ENCODE measurements at places on chromosomes 3 and 15.

GRCh38 chr3:184805351-184806038 is 6.5 kb upstream of the VPS8 start:
- DNase-seq = no peak

DNA sequence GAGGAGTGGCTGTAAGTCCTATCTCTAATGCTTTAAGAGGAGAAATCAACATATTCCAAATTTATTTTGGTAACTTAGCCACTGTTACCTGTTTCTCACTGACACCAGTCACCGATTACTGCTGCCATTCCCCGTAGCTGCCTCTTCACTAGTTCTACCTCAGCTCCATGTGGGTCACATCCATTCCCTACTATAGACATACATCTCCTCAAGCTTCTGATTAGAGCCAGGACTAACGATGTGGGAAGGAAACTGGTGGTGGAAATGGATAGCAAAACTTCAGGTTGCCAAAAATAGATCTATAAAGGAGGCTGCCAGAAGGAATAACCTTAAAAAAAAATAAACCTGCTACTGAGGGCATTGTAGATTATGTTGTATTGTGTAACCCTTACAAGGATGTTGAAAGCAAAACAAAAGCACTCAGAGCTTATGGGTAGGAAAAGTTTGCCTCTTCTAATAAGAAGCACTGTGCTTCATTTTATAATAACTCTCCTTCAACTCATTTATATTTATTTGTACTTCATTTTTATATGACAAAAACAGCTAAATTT is 56.0 kb downstream of the KAT2B start:
- DNase-seq = no peak

DNA sequence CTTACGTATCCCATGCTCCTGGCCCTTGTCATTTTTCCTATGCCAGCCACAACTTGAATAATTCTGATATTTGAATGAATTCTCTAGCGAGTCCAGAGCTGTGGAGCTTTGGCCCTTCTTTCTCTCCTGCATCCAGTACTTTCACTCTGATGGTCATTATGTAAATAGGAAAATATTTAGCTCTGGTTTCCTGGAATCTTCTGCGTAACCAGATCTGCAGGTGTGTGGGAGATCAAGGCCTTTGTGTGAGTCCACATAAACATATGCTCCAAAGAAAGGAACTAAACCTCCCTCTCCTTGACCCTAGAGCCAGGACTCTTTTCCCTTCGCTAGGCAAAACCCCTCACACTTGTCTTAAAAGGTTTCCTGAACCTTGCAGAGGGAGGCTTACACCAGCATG is 132.5 kb upstream of the THBS1 start:
- DNase-seq = no peak

DNA sequence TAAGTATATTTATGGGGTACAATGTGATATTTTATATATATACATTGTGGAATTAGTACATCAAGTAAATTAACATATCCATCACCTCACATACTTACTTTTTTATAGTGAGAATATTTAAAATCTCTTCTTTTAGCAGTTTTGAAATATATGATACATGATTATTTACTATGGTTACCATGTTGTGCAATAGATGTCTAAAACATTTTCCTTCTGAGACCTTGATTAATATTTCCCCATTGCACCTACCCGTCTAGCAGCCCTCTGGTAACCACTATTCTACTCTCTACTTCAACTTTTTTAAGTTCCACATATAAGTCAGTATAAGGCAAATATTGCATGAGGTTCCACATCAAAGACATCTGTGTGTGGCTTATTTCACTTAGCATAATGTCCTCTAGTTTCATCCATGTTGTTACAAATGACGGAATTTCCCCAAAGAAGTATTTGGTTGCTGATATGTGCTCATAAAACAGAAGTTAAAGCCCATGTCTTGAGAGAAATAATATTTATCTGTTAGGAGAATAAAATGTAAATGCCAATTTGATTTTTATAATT is 29.6 kb upstream of the NFKBIZ start:
- DNase-seq = no peak

- DNase-seq = no peak
Observed at GRCh38 chr3:180383332-180384020, 218.5 kb upstream of the TTC14 start.

DNA sequence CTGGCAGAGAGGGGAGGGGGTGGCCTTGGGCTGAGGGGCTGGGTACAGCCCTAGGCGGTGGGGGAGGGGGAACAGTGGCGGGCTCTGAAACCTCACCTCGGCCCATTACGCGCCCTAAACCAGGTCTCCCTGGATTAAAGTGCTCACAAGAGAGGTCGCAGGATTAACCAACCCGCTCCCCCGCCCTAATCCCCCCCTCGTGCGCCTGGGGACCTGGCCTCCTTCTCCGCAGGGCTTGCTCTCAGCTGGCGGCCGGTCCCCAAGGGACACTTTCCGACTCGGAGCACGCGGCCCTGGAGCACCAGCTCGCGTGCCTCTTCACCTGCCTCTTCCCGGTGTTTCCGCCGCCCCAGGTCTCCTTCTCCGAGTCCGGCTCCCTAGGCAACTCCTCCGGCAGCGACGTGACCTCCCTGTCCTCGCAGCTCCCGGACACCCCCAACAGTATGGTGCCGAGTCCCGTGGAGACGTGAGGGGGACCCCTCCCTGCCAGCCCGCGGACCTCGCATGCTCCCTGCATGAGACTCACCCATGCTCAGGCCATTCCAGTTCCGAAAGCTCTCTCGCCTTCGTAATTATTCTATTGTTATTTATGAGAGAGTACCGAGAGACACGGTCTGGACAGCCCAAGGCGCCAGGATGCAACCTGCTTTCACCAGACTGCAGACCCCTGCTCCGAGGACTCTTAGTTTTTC is 4.9 kb downstream of the ISL2 start:
- DNase-seq = no peak

DNA sequence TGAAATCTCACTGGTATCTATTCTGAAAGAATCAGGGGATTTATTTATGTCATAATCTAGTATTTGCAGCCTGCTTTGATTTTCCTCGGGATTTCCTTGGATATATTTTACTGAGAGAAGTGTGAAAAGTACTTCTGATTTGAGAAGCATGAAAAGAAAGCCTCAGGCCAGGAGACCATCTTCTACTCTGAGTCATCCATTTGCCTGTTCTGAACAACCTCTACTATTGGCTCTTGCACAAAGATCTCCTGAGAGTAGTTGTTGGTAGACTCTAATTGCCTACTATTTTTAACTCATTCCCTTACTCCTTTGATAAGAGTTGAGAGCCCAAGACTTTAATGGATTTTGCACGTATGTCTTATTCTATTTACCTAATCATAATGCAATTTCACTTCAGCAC is 318.9 kb downstream of the BCHE start:
- no peak for DNase-seq

GRCh38 chr3:107752202-107752990 is 229.6 kb downstream of the BBX start:
- no peak for DNase-seq

DNA sequence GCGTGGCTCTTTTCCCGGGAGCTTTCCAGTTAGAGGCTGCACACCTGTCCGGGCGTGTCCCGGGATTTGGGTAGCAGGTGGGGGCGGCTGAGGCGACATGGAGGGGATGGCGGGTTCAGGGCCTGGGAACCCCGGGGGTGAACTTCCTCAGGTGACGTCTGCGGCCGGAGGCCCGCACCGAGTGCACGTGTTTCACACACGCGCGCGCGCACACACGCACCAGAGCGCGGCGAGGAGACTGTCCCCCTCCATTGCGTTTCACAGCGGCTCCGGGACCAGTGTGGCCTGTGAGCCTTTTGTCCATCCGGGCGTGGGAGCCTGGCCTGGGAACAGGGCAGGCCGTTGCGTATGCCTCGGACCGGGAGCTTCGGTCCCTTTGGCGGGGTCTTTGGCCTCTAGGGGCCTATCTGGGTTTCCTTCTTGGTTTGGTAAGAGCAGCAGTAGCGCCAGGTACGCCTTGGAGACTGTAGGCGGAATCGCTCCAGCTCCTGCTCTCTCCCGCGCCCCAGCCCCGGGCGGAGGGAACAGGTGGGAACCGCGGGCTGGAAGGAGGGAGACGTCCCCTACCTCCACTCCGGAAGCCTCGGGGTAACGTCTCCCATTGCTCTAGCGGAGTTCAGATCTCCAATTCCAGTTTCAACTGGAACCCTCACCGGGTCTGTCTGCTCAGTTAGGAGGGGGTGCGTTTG is 220.0 kb downstream of the MEIS2 start:
- DNase-seq = no peak

GRCh38 chr15:35737441-35737840 is 191.5 kb upstream of the DPH6 start:
- DNase-seq = no peak

- no peak for DNase-seq
Observed at GRCh38 chr3:170154569-170155143, 26.9 kb downstream of the PHC3 start.

- DNase-seq = no peak
Observed at GRCh38 chr3:42486814-42487565, 15.5 kb upstream of the VIPR1 start.

- no peak for DNase-seq
Observed at GRCh38 chr3:67389176-67389575, 265.2 kb downstream of the SUCLG2 start.

- no peak for DNase-seq
Observed at GRCh38 chr3:190076136-190076535, 44.6 kb downstream of the P3H2 start.

All from SJSA1 (cell line).